ENCODE measurements at places on chromosomes 13 and 19.

DNA sequence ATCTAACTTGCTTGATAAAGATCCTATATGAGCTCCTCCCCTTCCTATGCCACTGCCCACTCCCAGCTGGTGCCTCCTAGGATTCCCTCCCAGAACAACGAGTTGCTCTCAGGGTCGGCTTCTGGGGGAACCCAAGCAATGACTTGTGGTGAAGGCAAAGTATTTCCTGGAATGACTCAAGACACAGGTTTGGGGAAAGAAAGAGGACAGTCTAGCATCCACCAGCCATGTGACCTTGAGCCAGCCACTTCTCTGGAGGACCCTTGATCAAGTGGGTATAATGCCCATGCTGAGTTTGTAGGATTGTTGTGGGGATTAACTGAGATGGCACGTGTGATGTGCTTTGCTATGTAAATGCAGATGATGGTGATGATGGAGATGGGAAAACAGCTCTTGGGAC is 33.0 kb downstream of the MBD3L2B start:
- no peak for DNase-seq

DNA sequence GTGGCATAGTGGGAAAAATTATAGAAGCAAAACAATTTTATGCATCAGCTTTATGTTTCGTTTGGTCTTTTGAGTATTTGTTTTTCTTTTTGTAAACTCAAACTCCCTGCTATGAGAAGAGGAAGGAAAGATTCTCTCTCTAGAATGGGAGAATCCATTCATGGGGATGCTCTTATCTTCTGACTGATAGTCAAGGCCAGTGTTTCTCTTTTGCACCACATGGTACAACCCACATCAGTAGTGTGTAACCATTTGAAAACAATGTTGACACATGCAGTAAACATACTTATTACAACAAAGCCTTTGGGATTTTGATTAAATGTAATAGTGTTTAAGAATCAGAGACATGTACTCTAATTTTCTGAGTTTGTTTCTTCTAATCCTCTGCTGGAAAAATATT is 490.5 kb downstream of the MYO16 start:
- no peak for DNase-seq

- DNase-seq = no peak
Observed at GRCh38 chr13:94778986-94779385, 66.6 kb upstream of the SOX21 start.

DNA sequence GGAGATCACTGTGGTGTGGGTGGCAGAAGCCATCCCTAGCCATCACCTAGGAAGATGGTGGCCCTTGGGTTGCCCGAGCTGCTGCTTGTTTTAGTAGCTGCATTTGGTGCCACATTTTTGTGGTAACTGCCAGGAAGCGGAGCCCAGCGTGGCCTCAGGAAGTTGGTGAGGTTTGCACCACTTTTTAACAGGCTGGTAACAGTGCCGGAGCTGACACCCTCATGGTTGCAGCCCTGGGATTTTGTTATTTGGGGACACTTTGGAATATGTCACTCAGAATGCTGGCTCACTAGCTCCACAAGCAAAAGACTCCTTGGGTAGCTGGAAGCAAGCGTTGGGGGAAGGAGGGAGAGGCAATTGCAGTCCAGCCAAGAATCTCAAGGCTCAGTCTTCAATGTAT is 22.1 kb downstream of the ACTN4 start:
- DNase-seq = no peak

DNA sequence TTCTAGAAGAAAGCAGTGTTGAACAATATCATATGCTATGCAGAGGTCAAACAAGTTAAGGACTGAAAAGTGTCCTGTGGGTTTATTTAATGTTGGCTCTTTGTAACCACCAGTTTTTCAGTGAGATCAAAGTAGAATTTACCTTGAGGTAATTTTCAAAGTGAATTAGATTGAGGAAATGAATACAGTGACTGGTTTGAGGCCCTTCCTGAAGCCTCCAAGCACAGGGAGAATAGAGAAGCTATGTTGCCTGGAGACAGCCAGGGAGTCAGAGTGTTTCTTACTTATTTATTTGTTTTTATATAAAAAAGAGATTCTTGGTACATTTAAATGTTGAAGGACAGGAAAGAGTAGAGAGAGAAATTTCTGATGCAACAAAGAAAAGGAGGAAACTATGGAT is 954.3 kb upstream of the SPRY2 start:
- DNase-seq = no peak

- DNase-seq = no peak
Observed at GRCh38 chr13:48532256-48532505, 699 bp downstream of the RCBTB2 start.

DNA sequence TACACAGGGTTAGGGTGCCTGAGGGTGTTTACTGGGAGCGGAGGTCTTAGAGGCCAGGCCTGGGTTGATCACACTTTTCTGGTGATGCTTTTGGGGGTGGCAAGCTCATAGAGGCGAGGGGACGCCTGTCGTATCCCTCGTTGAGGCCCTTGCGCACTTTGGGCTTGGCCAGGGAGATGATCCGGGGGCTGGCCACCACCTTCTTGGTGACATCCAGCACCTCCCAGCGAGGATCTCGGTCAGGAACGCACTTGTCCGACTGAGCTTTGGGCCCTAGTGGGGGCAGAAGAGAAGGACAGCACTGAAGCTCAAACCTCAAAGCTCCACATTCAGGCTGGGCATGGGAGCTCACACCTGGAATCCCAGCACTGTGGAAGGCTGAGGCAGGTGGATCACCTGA is 17.6 kb upstream of the MIER2 start:
- no peak for DNase-seq

DNA sequence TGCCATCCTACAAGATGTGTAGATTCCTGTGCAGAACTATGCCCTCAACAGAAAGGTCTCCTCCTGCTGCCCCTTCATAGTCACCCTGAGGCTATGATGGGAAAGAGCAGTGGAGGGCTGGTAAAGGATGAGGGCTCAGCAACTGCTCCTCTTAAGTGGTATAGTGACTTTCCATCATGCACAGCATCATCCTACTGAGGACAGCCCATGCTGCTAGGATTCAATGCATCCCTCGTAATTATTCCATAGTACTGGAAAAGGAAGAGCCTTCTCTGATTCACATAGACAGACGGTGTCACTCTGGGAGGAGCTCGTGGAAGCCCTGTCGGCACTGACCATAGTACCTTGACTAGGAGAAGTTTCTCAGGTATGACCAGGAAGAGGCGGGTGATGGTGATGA is 47.6 kb upstream of the IRS2 start:
- no peak for DNase-seq

DNA sequence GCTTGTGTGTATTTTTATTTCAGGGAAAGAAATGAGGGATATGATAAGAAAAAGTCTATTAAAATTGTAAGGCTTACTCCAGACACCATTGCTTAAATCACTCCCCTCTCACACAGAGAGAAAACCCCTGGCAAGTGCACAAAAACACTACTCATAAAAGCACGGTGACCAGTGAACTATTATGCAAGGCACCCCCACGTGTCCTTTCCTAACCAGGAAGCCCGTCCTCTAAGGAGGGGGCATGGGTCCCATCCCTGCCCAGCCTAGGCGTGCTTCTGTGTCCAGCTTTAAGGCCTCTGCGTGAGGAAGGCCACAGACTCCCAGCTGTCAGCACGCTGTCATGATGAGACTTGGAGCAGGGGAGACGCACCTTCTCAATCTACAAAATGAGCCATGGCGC is 83.5 kb downstream of the SLC7A1 start:
- no peak for DNase-seq

GRCh38 chr13:76223999-76224398 is 587.9 kb downstream of the LMO7 start:
- DNase-seq = no peak

GRCh38 chr13:91216928-91217700 is 130.4 kb upstream of the MIR17HG start:
- no peak for DNase-seq

DNA sequence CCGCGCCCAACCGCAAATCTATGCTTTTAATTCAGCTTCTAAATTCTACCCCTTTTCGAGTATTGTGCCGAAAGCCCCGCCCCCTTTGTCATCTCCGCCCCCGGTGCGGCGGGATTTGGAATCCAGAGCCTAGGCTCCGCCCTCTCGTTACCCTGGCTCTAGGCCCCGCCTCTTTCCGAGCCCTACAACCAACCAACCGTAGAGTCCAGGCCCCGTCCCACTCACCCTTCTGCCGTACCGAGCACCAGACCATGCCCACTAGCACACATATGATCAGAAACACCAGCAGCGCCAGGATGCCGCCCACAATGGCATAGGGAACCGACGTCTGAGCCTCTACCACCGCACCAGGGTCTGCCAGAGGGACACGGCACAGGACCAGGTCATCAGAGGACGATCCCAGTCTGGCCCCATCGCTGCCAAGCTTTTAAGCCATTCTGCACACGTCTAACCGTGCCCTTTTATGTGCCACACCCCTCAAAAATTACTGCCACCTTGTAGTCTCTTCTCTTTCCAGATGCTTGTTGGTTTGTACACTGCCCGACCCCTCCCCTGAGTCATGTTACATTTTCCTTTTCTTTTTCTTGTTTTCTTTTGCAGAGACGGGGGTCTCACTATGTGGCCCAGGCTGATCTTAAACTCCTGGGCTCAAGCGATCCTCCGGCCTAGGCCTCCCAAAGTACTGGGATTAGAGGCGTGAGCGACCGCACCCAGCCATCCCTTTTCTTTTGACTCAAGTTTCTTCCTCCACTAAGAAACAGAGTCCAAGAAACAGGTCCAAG is 4.7 kb upstream of the ZNF428 start:
- no peak for DNase-seq

DNA sequence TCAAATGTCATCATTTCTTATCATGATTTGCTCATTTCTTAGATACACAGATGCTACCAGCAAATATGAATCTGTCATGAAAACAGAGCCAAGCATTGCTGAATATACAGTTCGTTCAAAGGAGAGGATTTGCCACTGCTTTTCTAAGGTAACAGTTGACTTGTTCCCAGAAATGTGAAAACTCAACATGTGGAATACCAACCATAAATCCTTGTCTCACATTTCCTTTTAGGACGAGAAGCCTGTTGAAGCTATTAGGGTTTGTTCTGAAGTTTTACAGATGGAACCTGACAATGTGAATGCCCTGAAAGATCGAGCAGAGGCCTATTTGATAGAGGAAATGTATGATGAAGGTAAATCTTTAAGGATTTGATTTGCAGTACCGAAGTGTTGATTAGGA is 86.7 kb downstream of the DNAJC3 start:
- DNase-seq = no peak
